Stimulated activated CD4-positive, alpha-beta T cell treated with anti-CD3 and anti-CD28 coated beads, Interleukin-1b, Interleukin-23, amount 100 ng/mL, for 1 hour (primary cell): ENCODE measurements at places on chromosomes 3 and 15.
A peak's percentile ranks its signal among the peaks of the same experiment; 100 is the strongest.

GRCh38 chr15:49987896-49988295 lies 131.1 kb downstream of the ATP8B4 start:
- DNase-seq, result no peak

GRCh38 chr15:41969851-41970431 lies 2.4 kb downstream of the EHD4 start:
- no peak for DNase-seq

- DNase-seq, result no peak
Measured at GRCh38 chr3:75727985-75728384, 57.4 kb downstream of the ZNF717 start.

GRCh38 chr3:51275111-51275805 lies 109.8 kb upstream of the MANF start:
- no peak for DNase-seq

DNA sequence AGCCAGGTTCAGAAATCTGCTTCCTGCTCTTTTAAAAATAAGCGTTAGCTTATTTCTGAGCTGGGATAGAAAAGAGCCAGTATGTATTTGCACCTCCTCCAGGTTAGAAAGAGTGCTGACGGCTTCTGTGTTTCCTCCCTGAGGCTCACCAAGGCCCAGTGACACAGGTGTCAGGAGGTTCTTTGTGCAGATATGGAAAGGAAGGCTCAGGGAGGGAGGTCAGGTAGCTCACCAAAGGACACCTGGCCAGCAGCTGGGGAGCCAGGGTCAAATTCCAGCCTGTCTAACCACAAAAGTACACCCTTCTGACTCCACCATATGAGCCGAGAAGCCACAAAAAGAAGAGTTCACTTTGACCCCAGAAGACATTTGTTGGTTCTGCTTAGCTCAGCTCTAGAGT lies 201.0 kb upstream of the WNT5A start:
- DNase-seq, result no peak

DNA sequence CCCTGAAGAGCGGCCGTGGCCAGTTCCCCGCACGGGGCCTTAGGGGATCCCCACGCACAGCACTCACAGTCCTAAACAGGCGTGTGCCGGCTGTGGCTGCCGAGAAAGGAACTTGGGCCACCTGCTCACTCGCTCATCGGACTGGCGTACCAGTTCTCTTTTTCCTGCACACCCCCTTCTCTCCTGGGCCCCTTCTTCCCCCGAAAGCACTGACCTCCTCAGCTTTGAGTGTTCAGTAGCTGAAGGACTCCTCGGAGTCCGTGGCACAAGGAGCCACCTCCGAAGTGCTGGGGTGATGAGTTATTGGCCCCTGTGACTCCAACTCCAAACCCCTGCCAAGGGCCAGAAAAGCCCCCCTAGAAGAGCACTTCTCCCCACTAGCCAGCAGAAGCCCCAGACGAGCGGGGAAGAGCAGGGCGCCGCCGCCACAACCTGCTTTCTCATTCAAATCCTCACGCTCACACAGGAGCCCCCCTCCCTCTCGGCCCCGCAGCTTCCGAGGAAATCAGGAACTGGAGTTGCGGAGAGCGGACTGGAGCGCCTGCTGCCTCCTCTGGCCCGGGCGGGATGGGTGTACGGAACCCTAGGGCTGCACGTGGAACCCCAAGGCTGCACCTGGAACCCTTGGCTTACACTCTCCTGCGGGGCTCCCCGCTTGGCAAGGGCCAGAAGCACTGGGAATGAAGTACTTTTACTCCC lies at the start of gene PLCH1:
Gene PLCH1 (minus strand): TSS at position 446 of the 699 bp plus-strand sequence. CDS start 40,847 bp downstream, outside the sequence.
- peak; percentile 15 for DNase-seq

DNA sequence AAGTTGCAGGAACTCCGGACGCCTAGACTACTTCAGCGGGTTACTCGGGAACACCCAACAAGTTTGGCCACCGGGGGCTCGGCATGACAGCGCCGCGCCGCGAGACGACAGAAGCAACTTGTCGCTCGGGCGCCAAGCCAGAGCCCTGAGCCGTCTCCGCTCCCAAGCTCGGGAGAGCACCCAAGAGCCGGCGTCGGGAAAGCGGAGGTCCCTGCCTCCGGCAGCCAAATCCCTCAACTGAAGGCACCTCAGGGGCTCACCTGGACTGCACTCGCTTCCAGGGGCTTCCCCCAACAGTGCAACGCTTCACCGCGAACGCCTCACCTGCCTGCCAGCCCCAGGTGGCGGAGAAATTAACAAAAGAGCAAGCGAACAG lies 640 bp downstream of the MB21D2 start:
- DNase-seq, result no peak

DNA sequence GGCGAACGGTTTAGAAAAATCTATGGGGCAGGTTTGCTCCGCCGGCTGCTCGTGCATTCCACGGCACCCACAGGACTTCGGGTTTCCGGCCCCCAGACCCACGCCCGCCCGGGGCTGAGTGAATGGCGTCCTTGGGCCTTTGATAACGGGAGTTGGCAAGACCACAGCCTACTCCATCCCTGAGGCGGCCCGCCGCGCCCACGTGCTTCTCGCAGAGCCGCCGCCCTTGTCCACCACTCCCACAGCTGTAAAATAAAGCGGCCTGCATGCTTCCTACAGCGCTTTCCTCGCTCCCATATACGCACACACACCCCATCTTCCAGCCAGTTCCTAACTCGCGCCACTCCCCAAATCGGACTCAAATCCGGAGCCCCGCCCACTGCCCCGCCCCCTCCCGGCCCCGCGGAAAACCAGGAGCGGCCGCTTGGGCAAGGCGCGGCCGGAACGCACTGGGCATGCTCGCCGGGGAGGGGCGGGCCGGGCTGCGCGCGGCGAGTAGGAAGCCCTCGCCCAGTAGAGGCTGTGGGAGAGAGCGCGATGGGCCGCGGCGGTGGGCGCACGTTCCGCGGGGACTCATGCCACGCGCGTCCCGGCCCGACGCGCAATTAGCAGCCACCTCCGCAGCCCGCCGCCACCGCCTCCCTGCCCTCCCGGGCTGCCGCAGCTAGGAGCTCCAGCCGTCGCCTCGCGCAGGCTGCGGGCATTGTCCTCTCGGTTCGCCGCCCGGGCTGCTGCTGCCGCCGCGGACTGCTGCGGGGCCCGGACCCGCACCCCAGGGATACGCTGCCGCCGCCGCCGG lies at the start of gene RAP2B:
Gene RAP2B (plus strand): TSS at position 513 of the 799 bp plus-strand sequence. CDS start 468 bp downstream, outside the sequence.
- DNase-seq, result peak; percentile 88

- no peak for DNase-seq
Measured at GRCh38 chr15:67941648-67942310, 101.9 kb upstream of the RNU6-1 start.

GRCh38 chr3:146517684-146518435 lies 26.5 kb downstream of the PLSCR1 start:
- no peak for DNase-seq

GRCh38 chr15:31387479-31388118 lies 61.0 kb downstream of the KLF13 start:
- no peak for DNase-seq

GRCh38 chr15:45123397-45123796 lies 6.3 kb downstream of the DUOXA1 start:
- DNase-seq, result no peak

GRCh38 chr3:141448606-141449220 lies 38.1 kb upstream of the RASA2 start:
- DNase-seq, result no peak
